ENCODE measurements at places on chromosomes 6 and 20.

DNA sequence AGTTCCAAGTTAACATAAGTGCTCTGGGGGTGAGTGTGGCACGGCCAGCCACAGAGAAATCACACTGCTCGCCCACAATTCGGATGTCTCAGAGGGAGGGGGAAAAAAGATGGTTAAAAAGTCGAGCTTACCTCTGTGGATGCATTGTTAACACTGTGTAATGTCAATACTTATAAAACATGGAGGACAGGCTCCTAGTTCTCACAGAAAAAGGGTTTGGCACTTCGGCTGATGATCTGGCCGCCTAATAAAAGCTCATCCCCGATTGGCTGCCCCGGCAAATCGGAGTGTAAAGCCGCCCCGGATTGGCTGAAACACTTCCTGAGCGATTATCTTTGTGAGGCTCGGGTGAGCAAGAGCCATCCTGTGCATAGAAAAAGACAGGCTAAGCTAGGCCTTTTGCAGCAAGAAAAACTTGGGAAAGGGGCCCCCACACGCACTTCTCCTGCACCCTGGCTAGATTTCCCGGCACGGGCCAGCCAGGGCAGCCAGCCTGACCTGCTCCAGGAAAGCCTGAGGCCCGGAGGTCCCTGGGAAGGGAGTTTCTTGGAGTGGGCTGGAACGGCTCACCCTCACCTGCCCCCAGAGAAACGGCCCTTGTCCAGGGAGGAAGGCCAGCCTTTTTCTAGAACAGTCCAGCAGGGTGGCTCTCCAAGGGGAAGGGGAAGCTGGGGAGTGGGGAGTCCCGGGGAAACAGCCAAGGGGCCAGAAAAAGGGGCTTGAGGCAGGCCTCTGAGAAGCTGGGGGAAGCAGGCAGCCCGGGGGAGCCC is at the start of gene ZMYND8:
Gene ZMYND8 (minus strand): TSS at position 174 of the 770 bp plus-strand sequence. CDS start 29 bp downstream, at position 145.
- peak; percentile 91 for DNase-seq

GRCh38 chr6:154572556-154572955 is 62.1 kb upstream of the CNKSR3 start:
- no peak for DNase-seq

DNA sequence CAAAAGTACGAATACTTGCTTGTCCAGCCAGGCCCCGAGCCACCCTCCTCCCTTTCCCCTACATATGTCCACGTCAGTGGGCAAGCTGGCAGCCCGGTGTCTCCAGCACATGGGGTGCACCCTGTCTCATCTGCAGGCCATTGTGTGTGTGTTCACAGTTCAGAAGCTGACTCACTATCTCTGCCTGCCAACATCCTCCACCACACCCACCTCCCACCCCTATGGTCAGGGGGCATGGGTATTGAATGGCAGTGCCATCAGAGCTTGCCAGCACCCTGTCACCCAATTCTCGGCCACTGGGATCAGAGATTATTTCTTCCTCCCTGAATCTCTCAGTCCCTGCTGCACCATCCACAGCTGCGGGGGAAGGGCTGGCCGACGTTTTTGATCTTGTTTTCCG is 195.7 kb downstream of the FARS2 start:
- no peak for DNase-seq

- DNase-seq, result no peak
These were observed 141.6 kb downstream of the MTHFD1L start for GRCh38 chr6:151007076-151007475.

DNA sequence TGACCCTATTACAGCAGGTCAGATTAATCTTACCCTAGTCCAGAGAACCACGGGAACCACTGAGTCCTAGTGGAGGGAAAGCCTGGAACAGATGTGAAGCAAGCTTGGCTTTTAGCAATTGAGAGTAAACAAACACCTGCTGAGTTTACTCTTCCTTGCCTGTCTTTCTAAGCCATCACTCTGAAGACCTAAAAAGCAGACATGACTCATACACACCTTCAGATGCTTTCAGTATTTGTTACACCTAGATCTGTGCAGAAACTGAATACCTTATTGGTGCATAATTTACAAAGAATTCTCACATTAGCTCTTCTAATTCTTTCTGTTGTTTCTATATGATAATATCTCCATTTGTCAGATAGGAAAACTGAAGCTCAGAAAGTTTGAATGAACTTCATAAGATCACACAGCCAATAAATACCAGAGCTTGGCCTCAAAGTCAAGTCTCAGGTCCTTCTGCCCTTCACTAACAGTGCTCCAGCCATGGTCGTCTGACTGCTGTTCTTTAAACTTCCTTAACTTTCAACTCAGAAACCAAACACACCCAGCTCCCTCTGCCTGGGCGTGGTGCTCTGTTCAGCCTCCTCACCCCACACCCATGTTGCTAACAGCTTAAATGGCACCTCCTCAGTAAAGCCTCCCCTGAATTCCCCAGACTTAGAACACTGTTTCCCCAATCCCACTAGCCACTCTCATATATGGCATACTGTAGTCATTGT is 8.6 kb upstream of the GABBR1 start:
- no peak for DNase-seq

DNA sequence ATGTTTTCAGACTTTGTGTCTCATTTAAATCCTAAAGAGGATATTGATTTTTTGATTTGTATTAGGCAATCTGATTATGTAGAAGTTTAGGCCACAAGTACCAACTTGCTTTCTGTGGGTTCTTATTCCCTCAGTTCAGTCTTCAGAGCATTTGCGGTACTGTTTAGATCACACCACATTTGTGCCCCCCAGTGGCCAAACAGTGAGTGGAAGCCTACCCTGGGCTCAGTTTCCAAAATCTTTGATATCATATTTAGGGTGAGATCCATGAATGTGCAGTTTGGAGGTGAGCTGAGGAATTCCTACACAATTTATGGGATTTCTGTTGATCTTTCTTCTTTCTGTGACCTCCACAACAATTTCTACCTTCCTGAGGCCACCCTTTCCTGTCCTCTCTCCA is 92.3 kb upstream of the FUT9 start:
- no peak for DNase-seq

- DNase-seq, result no peak
These were observed 6.3 kb upstream of the RAMACL start for GRCh38 chr6:166592821-166593220.

DNA sequence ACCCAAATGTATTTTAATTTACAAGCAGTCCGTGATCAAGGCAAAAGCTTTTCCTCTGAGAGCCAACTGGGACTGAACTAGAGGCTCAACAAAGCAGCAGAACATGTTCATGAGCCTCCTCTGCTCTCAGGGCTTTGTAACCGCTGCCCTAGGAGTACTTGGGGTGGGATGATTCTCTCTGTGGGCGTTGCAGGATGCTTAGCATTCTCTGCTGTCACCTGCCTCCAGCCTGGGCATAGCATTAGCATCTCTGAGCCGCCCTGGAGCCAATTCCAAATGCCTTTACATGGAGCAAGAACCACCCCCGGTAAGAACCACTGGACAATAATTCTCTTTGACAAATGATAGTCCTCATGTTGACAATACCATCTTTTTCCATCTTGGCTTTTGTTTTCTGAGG is 237.6 kb upstream of the CDH4 start:
- DNase-seq, result no peak

DNA sequence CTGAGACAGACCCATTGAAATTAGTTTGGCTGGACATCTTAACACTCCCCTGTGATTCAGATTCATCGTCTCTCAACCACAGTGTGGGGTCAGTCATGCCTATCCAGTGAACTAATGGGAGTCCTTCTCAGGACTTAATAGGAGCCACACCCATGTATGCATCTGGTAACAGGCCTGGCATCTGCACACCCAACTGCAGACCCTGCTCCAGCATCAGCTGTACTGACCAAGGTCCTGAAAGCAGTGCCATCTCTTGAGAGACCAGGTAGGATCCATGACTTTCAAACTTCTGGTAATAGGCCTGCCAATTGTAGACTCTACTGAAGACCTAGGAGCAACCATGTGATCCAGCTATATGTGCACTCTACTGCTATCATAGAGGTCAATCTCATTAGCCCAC is 363.6 kb upstream of the POU3F2 start:
- DNase-seq, result no peak
